ENCODE measurements at places on chromosomes 5 and 9. TPM values are rescaled to one million over a fixed set of nuclear protein-coding genes. Genes with fewer than 3 reads are reported as not detected.

DNA sequence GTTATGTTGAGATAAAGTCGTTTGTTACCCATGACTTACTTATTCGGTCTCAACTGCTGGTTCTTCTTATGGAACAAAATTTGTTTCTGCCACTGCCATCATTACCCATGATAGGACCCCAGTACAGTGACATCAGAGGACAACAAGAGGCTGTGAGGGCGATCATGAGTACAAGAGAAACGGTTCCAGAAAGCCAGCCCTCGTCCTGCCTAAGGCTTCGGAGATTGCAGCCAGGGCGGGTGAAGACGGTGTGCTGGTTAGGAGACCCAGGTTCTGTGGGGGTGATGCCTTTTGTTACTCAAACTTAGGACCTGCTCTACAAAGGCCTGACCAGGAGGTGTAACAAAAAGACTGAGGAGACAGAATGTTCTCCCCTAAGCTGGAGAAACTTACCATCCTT is 10.9 kb downstream of the FYB1 start:
- peak; percentile 62 for DNase-seq

DNA sequence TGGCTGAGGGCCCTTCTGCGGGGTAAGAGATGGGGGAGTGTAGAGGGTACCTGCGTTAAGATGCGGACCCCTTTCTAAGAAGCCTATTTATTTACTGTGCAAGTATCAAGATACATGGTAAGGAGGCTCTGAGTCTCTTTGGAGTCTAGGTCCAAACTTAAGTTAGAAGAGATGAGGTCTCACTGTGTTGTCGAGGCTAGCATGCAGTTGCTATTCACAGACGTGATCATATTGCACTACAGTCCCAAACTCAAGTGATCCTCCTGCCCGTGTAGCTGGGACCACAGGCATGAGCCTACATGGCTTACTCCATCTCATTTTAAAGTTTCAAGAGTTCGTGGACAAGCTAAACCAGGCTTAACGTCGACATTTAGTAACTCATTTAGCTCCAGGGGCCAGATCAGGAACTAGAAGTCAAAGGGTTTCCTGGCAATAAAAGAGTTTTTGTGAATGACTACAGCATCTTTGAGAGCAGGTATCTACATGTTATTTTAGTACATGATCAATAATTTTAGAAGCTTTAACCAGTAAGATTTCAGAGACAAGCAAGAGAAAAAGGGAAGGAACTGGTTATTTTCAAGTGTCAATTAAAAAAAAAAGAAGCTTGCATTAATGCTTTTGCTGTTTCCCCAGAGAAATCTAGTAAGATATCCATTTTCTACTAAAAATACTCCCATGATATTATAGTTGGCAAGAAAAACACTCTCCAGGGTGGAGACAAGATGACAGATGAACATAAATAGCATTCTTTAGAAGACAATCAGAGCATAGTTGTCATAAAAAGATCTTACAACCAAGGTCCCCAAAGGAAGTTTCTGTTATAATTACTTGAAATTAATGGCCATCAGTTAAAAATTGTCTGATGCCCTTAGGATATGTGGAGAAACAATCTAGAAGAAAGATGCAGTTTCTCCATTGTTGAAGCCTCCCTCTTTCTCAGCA is 141.3 kb downstream of the SCAMP1 start:
- no peak for DNase-seq

Gene PGM5
- not detected for total RNA-seq

Gene TMED7
- 36.8 TPM for total RNA-seq

Gene DMRT3
- total RNA-seq, result not detected

- no peak for DNase-seq
These were observed 101.9 kb downstream of the MTRR start for GRCh38 chr5:7970816-7971215.

- DNase-seq, result peak; percentile 87
These were observed 238.8 kb downstream of the ARHGAP26 start for GRCh38 chr5:143008809-143009521.

DNA sequence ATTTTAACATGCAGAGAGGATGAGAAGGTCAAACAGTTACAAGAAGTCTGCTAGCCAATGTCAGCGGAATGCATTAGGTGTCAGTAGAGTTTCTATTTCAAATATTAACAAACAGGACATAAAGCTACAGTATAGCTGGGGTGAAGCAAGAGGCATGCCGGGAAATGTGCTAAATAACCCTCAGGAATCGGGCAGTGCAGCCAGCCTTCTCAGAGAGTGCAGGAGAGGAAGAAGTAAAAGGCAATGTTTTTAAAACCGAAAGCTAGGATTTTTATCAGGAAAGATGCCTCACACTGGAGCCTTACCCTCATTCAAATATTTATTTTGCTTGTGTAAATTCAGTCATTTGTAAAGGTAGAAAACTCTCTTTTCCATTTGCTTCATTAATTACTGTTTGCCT is 59.1 kb upstream of the SH3GL2 start:
- no peak for DNase-seq

Gene NPDC1
- 23.1 TPM for total RNA-seq

DNA sequence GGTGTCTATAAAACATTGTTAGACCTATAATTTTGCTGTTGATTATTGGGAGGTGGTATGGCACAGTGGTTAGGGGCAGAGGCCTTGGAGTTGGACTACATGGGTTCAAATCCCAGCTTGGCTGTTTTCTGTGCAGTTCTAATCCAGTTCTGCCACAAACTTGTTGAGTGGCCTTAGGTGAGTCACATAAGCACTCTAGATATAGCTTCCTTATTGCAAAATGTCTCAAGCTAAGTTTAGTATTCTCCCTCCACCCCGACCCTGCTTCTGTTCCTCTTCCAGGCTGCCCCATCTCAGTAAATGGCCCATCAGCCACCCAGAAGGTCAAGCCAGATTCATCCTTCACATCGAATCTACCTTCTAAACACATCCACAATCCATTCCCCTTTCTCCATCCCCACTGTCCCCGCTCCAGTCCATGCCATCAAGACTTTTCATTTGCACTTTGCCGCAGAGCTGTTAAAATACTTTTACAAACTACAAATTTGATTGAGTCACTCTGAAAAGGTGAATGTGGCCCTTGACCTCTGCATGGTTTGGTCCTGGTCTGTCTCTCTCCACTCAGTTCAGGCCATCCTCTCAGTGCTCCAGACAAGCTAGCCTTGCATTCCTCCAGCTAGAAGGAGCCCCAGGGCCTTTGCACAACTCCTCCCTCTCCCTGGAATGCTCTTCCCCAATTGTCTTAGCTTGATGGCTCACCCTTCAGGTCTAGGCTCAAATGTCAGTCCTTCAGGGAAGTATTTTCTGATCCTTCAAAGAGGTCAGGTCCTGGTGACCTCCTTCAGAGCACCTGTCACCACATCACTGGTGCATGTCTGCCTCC is 10.0 kb upstream of the HDHD3 start:
- no peak for DNase-seq

DNA sequence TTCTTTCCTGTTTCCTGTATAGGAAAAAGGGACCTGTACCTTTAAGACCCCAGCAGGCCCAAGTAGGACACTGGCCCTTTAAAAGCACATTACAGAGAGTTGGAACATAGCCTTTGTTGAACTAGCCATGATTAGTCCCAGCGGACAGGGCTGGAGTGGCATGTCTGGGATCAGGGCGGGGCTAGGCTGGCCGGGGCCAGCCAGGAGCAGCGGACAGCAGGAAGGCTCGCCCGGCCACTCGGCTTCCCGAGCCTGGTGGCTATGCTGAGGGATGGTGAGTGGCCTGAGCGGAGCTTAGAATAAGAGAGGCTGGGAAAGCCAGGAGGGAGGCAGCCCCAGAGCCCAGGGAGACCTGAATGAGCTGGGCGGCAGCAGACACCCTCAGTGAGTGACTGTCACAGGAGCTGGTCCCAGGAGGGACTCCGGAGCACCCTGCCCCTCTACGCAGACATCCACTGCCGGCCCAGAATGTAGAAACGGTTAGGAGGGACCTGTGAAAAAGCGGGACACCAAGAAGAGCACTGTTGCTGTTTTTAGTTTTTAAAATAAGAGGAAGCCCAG is 92.1 kb downstream of the DAB2IP start:
- no peak for DNase-seq

Data from activated CD4-positive, alpha-beta T cell treated with anti-CD3 and anti-CD28 coated beads for 36 hours (primary cell).